ENCODE measurements at places on chromosomes 6 and 20. TPM values are rescaled to one million over a fixed set of nuclear protein-coding genes. Genes with fewer than 3 reads are reported as not detected.

GGTLC1 gene
- total RNA-seq = not detected

HLA-DOA gene
- 3.2 TPM for total RNA-seq

SOX18 gene
- total RNA-seq = 1.4 TPM

LKAAEAR1 gene
- not detected for total RNA-seq

MYB gene
- total RNA-seq = 23.8 TPM

TNFRSF21 gene
- 2.0 TPM for total RNA-seq

SLC17A2 gene
- 0.25 TPM for total RNA-seq

CTAGE9 gene
- not detected for total RNA-seq

CCN6 gene
- not detected for total RNA-seq

ABHD16B gene
- not detected for total RNA-seq

MAFB gene
- not detected for total RNA-seq

SMOC2 gene
- total RNA-seq = not detected

PCED1A gene
- total RNA-seq = 29.5 TPM

SMLR1 gene
- total RNA-seq = not detected

VNN1 gene
- not detected for total RNA-seq

IL17F gene
- 13.9 TPM for total RNA-seq

OGFRL1 gene
- 1.3 TPM for total RNA-seq

C20orf141 gene
- not detected for total RNA-seq

MTFR2 gene
- 32.0 TPM for total RNA-seq

PI3 gene
- total RNA-seq = not detected

KCNK5 gene
- 15.8 TPM for total RNA-seq

EPHA7 gene
- total RNA-seq = not detected

HAO1 gene
- not detected for total RNA-seq

CNR1 gene
- total RNA-seq = not detected

MCHR2 gene
- not detected for total RNA-seq

FUCA2 gene
- 17.6 TPM for total RNA-seq

HSPA12B gene
- not detected for total RNA-seq

GHRH gene
- total RNA-seq = not detected

DNAH8 gene
- 1.1 TPM for total RNA-seq

C20orf204 gene
- total RNA-seq = 18.8 TPM

GLP1R gene
- total RNA-seq = 0.32 TPM

CASS4 gene
- 5.1 TPM for total RNA-seq

SLC16A10 gene
- 5.4 TPM for total RNA-seq

NFS1 gene
- total RNA-seq = 48.5 TPM

SMIM13 gene
- 6.3 TPM for total RNA-seq

BIRC7 gene
- 0.51 TPM for total RNA-seq

MUC22 gene
- total RNA-seq = not detected

DLK2 gene
- total RNA-seq = 0.18 TPM

ADGRF1 gene
- total RNA-seq = not detected

HCK gene
- total RNA-seq = 0.16 TPM

OGFR gene
- total RNA-seq = 32.9 TPM

MOG gene
- total RNA-seq = not detected

BMP5 gene
- total RNA-seq = not detected

E2F1 gene
- total RNA-seq = 76.4 TPM

CFAP206 gene
- total RNA-seq = not detected

EPPIN gene
- total RNA-seq = not detected

TNNC2 gene
- total RNA-seq = not detected

TTLL9 gene
- not detected for total RNA-seq

BTN2A1 gene
- total RNA-seq = 37.0 TPM

PRKN gene
- total RNA-seq = 0.57 TPM

PROCR gene
- total RNA-seq = 2.3 TPM

BTN1A1 gene
- 0.16 TPM for total RNA-seq

PNRC1 gene
- 150 TPM for total RNA-seq

All from activated naive CD4-positive, alpha-beta T cell treated with anti-CD3 and anti-CD28 coated beads, Interleukin-2, amount 50 U/mL, for 72 hours (primary cell).